Posterior vena cava (tissue), 2 donors: ENCODE measurements at places on chromosomes 2 and 18. TPM values are rescaled to one million over a fixed set of nuclear protein-coding genes. Genes with fewer than 3 reads are reported as not detected.

CYS1 gene
- 3.0 TPM for total RNA-seq

DPP10 gene
- not detected for total RNA-seq

ADRA2B gene
- total RNA-seq: 7.1 TPM

CDH19 gene
- 1.6 TPM for total RNA-seq

ALPG gene
- not detected for total RNA-seq

LIPG gene
- 1.7 TPM for total RNA-seq

CXCR1 gene
- total RNA-seq: 1.1 TPM

APOB gene
- 1.9 TPM for total RNA-seq

FBXO48 gene
- 0.51 TPM for total RNA-seq

ALK gene
- 0.37 TPM for total RNA-seq

PRSS56 gene
- not detected for total RNA-seq

ZAP70 gene
- 2.4 TPM for total RNA-seq

POLE4 gene
- total RNA-seq: 42.6 TPM

NAPG gene
- total RNA-seq: 29.4 TPM

SP5 gene
- 0.28 TPM for total RNA-seq

LGALSL gene
- 20.5 TPM for total RNA-seq

UCN gene
- total RNA-seq: 0.95 TPM

AQP12A gene
- total RNA-seq: not detected

CCDC74A gene
- total RNA-seq: 4.4 TPM
